ENCODE measurements at places on chromosomes 6 and 20.

GRCh38 chr6:36999061-36999750, 6.2 kb upstream of the FGD2 start:
- DNase-seq: no peak

DNA sequence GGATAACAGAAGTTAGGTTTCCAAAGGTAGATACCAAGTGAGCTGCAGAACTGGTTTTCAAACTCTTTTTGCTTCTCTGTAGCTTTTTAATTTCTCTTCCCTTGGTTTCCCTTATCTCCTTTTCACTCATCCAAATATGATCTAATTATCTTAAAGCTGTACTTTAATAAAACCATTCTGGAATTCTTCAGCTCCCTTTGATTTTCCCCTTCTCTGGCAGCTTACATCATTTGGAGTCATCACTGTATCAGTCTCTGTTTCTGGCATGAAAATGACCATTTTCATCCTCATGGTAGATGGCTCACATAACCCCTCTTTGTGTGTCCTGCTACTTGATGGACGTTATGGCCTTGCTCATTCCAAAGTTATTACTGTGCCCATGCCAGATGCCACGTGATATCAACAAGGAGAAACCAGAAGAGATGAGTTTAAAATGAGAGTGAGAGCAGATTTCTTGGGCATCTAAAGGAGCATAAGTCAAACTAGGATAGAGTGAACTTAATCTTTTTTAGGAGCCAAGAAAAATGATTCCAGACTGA, 620.2 kb downstream of the QKI start:
- DNase-seq: no peak

- DNase-seq: no peak
Observed at GRCh38 chr20:37932074-37932473, 29.1 kb downstream of the VSTM2L start.

- peak; percentile 65 for DNase-seq
Observed at GRCh38 chr6:27795697-27796494, 116.3 kb downstream of the OR2B2 start.

DNA sequence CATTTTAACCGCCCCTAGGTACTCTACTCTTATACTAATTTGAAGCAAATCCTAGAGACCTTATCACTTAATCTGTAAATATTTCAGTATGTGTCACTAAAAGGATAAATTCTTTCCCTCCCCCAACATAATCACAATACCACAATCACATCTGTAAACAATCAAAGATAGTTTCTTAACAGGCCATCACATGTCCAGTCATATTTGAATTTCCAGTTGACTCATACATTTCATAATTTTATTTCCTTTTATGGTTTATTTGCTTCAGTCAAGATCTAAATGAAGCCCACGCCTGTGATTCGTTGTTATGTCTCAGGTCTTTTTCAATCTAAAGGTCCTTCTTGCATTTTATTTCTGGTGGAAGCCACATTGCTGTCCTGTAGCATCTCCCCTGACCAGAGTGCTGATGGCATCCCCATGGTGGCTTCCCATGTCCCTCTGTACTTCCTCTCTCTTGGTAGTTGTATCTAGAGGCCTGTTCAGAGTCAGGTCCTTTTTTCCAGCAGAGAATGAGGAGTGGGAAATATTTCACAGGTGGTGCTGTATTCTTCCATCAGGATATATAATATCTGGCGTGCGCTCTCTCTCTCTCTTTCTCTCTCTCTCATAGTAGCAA, 128.6 kb upstream of the SLC22A23 start:
- DNase-seq: no peak

- no peak for DNase-seq
Observed at GRCh38 chr20:44437497-44437896, 38.2 kb upstream of the TTPAL start.

DNA sequence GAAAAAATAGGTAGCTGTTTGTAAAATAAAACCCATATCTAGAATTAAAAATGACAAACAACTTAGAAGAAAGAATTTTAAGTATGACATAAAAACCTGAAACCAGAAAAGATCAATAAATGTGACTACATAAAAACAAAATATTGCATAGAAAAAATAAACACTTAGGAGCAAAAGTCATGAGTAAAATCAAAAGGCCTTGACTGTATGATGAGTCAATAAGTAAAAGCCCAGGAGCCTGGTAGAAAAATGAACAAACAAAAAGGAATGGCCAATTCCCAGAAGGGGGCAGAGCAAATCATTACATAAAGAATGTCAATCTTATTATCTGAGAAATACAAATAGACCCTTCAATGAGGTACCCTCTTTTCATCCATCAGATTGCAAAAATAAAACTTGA, 20.7 kb upstream of the ENPP1 start:
- no peak for DNase-seq

GRCh38 chr6:73746787-73747186, 50.8 kb downstream of the CD109 start:
- no peak for DNase-seq

DNA sequence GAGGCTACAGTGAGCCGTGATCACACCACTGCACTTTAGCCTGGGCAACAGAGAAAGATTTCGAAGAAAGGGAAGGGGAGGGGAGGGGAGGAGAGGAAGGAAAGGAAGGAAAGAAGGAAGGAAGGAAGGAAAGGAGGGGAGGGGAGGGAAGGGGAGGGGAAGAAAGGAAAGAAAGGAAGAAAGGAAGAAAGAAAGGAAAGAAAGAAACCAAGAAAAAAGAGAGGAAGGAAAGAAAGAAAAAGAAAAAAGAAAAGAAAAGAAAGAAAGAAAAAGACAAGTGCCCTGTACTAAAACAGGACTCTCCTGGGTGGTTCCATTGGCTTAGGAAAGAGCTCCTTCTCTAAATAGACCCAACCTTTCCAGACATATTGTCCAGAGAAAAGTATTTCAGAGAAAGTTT, 136.6 kb downstream of the PXDC1 start:
- no peak for DNase-seq

DNA sequence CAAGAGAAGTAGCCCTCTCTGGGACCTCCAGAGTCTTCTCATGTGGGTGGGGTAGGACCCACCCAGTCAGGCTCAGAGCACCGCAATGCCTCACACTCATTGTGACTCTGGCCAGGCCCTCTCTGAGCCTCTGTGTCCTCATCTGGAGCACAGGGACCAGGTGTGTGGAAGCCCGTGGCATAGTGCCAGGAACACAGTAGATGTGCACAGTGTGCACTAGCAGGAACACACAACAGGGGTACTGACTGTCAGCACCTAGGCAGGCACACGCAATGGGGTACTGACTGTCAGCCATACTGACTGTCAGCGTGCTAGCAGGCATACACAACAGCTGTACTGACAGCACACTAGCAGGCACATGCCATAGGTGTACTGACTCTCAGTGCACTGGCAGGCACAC, 2.0 kb upstream of the STMN3 start:
- DNase-seq: no peak

- DNase-seq: no peak
Observed at GRCh38 chr20:10040070-10040975, 5.5 kb downstream of the ANKEF1 start.

DNA sequence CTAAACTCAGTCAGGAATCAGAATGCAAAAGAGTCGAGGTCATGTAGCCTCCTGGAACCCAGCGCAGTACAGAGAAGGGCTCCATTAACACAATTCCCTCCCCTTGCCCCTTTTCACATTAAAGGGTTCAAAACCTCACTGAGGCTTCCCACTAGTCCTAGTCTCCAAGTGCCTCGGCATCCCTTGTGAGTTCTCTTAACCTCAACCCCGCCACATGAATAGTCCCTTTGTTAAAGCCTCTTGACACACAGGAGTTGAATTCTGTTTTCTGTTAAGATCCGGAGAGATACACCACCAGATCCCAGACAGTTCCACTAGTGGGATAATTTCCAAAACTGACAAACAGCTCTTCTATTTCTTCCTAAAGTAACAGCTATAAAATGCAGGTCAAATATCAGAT, 17.8 kb downstream of the PTPRT start:
- no peak for DNase-seq

GRCh38 chr20:20466341-20466879, 98.5 kb downstream of the INSM1 start:
- DNase-seq: peak; percentile 90

DNA sequence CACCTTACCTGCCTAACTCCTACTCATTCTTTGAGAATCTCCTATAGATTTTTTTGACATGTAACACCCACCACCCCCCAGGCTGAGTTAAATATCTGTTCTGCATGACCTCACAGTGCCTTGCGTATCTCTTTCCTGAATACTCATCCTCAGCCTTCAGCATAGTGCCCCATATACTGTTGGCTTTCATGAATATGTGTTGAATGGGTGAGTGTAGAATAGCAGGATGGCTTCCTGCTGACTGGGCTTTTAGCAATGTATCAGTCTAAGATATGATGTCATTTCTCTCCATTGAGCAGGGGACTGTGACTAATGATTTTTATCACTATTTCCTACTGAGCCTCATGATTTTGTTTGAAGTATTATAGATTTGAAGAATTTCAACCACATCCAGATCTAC, 361.6 kb upstream of the MARCKS start:
- no peak for DNase-seq

DNA sequence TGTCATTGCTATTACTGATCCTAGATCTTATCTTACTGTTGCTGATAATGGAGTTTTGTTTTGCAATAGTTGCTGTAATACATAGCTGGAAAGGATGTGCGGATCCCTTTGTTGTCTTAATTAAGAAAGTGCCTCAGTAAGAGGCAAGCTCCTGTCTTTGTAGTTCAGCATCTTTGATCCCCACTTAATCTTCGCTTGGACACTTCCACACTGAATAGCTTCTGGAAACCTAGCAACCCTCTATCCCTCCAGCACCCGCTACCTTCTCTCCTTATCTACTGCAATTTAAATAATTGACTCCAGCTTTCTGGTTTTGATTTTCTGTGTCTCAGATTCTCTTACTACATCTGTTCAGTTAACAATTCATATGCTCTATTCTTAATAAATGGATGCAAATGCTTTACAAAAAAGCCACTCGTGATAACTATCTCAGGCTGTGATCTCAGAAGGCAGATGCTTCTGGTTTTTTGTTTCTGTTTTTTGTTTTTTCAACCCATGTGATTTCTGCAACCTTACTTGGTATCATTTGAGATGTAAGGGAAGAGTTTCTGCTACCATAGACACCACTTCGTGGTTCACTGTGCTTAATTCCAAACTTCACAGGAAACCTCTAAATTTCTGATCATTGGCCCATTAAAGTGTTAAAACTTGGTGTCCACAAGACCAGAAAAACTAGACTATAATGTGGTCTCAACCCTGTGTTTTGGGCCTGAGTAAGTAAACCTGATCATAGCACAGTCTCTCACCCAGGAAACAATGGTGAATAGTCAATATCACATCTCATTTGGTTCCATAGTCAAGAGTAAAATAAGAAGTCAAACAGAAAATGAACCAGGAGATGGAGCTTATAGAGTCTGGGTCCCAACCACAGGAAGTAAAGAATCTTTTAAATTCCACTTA, 352.1 kb upstream of the SOX4 start:
- no peak for DNase-seq

DNA sequence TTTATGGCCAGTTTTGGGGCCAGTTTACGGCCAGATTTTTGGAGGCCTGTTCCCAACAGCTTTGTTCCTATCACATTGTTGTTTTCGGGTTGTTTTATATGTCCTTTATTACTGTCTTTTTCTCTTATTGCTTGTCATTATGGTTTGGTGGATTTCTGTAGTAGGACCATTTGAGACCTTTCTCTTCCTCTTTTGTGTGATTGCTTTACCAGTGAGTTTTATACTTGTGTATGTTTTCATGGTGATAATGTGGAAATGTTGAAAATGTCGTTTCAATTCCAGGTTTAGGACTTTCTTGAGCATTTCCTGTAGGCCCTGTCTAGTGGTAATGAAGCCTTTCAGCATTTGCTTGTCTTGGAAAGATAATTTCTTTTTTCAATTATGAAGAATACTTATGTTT, 17.8 kb downstream of the HLA-B start:
- no peak for DNase-seq

- DNase-seq: no peak
Observed at GRCh38 chr6:24888715-24889370, 46.9 kb downstream of the RIPOR2 start.

DNA sequence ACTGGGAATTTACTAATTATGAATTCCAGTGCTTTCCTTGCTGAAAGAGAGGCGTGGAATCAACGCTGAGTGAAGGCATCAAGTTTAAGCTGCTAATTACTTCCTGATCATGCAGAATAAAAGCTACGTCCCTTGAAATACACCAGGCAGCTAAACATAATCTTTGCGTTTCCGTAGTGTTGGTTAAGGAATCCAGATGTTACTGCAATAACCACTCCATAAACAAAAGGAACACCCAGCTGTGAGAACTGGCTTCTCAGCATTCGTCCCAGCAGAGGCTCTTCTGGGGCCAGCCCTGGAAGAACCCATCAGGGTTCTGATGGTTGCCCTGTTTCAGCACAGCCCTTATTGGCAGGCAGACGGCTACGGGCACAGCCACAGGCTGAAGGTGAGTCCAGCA, 111.4 kb downstream of the CDH26 start:
- no peak for DNase-seq

Measured in GF-D8 (cell line).